ENCODE measurements at places on chromosomes 12 and 14. TPM values are rescaled to one million over a fixed set of nuclear protein-coding genes. Genes with fewer than 3 reads are reported as not detected.

Gene MAP1LC3B2
- 2.1 TPM for total RNA-seq

Gene LIN7A
- not detected for total RNA-seq

Gene TCTN1
- total RNA-seq, result 5.0 TPM

Gene MIP
- not detected for total RNA-seq

Gene CCDC177
- total RNA-seq, result not detected

Gene SIRT4
- total RNA-seq, result not detected

Gene BDKRB2
- not detected for total RNA-seq

Gene ANO4
- not detected for total RNA-seq

Gene PLA2G1B
- total RNA-seq, result not detected

Gene CLEC9A
- total RNA-seq, result 0.55 TPM

Gene GLI1
- 0.31 TPM for total RNA-seq

Gene ANKS1B
- 1.1 TPM for total RNA-seq

Gene OR4K13
- total RNA-seq, result not detected

Gene CLEC4D
- total RNA-seq, result not detected

DNA sequence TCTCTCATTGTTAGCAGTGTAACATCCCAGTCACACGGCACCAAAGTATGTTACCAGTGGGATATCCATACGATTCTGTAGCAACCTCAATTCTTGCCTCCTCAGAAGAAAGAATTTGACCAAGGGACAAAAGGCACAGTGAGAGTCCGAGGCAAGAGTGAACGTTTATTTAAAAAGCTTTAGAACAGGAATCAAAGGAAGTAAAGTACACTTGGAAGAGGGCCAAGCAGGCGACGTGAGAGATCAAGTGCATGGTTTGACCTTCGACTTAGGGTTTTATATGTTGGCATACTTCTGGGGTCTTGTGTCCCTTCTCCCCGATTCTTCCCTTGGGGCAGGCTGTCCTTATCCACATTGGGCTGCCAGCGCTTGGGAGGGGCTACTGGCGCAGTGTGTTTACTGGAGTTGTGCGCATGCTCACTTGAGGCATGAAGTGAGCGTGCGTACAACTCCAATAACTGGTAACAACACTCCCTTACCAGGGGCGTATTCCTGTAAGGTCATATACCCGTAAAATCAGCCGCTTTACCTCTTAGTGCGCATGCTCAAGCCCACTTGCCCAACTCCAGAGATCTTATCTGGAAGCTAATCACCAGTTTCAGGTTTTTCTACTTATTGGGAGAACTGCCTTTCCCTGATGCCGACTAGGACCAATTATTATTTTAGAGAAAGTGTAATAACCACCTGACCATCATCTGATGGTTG lies 71.7 kb downstream of the FAR2 start:
- no peak for DNase-seq

GRCh38 chr12:121801595-121802484 lies 2.0 kb upstream of the SETD1B start:
- peak; percentile 62 for DNase-seq

DNA sequence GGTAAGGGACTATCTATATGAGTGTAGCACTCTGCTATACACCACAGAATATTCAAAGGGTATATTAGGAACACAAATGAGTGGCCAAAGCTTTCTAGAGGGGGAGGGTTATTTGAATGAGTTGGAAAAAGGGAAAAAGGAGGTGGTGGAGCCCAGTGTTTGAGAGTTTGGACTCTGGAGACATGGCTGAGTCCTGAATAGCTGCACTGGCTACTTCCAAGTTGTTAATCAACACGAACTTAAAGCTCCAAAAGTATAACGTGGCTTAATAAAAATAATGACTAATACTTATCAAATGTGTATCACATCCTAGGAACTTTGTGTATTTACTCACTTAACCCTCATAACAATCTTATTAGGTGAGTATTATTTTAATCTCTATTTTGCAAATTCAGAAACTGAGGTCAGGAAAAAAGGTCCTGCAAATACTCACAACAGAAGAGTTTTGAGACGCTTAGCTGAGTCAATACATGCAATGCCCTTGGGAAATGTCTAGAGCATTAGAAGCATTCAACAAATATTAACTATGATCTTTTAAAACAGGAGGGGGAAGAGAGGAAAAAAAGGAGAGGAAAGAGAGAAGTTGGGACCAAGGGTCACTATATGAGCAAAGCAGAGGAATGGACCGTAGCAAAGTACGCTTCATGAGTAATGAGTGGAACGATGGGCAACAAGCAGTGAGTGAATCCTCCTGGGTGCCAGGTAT lies 189.5 kb upstream of the HMGA2 start:
- DNase-seq, result no peak

DNA sequence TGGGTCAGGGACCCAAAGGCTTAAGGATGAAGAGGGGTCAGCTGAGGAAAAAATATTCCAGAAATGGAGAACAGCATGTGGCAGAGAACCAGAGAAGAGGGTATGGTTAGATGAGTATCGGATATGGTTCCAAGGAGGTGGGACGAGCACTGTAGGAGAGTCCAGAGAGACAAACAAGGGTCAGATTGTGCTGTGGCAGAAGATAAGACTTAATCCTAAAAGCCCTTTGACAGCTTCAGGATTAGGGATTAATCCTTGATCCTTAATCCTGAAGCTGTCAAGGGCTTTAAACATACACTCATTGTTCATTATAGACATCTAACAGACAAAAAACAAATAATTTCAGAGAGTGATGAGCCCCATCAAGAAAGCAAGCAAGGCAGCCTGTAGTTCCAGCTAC lies 124.0 kb downstream of the SPTSSA start:
- DNase-seq, result no peak

- DNase-seq, result no peak
Measured at GRCh38 chr12:53070877-53071492, 8.2 kb downstream of the SPRYD3 start.

- no peak for DNase-seq
Measured at GRCh38 chr14:99033951-99034350, 238.0 kb downstream of the BCL11B start.

DNA sequence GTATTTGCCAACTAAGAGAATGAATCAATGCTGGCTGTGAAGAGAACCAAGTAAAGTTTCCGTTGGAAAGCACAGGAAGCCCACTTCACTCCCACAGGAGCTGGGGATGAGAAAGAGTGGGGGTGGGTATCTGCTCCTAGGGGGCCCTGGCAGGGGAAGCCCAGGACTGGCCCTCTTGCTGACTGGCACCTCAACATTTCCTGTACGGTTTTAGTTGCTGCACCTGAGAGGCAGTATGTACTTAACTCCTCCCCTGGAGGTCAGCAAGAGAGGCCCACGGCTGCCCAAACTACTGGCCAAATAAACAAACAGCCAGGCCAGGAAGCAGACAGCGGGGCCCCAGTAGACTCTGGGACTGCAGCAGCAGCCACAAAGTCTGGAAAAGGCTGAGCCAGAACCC lies 33.8 kb upstream of the VWF start:
- no peak for DNase-seq

GRCh38 chr14:101620821-101621785 lies 59.8 kb downstream of the DIO3 start:
- DNase-seq, result no peak

- peak; percentile 86 for DNase-seq
Measured at GRCh38 chr12:69570545-69571399, 14.5 kb upstream of the CCT2 start.

- no peak for DNase-seq
Measured at GRCh38 chr12:95625012-95625411, 73.7 kb upstream of the USP44 start.

GRCh38 chr12:74334780-74335179 lies 202.9 kb upstream of the ATXN7L3B start:
- DNase-seq, result no peak

DNA sequence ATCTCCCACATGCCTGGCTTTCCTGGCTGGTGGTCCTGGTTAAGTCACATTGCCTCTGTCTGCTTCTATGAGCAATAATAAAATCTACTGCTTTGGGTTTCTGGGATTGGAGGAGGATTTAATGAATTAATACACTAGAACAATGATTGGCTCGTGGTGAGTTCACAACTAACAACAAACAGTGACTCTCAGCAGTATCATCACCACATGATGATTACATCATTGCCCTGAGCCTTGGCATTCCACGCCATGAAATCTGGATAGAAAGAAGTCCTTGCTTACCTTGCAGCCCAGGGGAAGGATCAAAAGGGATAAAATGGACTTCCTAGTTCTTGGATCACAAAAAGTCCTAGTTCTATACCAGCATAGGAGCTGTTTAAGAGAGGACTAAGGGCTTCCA lies 1069.0 kb downstream of the VRK1 start:
- no peak for DNase-seq

DNA sequence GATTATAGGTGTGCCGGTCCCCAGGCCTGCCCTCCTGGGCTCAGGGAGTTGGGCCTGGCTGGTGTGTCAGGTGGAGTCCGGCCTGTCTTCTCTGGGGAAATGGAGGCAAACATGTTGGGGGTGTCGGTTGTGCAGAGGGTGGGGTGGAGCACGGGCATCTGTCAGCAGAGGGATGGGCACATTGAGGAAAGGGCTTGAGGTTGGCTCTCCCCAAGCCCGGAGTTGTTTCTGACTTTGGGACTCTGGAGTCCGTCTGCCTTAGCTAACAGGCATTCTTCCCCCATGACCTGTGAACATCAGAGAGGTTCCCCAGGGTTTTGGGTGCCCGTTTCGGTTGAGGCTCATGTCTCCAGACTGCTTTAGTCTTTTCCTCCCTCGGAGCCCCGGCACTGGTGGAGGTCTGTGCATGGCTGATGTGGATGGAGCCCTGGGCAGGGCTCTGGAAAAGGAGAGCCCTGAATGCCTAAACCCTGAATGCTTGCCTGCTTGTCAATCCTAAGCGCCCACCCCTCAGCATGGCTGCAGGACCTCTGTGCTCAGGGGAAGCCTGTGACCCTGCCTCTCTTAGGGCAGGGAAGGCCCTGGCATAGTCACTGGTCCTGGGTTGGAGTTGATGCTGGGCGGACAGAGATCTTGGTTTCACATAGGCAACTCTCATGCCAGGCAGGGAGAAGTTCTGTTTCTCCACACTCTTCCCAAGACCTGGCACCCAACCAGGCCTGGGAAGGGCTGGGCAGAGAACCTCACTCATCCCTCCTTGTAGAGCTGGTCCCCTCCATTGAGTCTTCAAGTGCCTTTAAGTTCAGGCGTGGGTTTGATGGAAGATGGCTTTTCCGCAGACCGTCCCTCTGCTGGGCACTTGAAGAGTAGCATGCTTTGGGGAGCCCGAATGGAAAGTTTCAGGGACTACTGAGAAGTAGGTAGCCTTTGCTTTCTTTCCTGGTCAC lies 12.9 kb downstream of the NYNRIN start:
- no peak for DNase-seq

- DNase-seq, result no peak
Measured at GRCh38 chr14:29042551-29042950, 276.0 kb downstream of the FOXG1 start.

- no peak for DNase-seq
Measured at GRCh38 chr14:61524211-61524806, 171.0 kb upstream of the HIF1A start.

- no peak for DNase-seq
Measured at GRCh38 chr14:75051556-75051899, 261 bp upstream of the MLH3 start.

- DNase-seq, result no peak
Measured at GRCh38 chr12:6921996-6922946, 5.5 kb upstream of the ATN1 start.

GRCh38 chr12:52568111-52568510 lies 5.5 kb downstream of the KRT74 start:
- no peak for DNase-seq

GRCh38 chr12:74499192-74499591 lies 38.4 kb upstream of the ATXN7L3B start:
- DNase-seq, result no peak

- no peak for DNase-seq
Measured at GRCh38 chr12:67426067-67426466, 156.9 kb downstream of the CAND1 start.

DNA sequence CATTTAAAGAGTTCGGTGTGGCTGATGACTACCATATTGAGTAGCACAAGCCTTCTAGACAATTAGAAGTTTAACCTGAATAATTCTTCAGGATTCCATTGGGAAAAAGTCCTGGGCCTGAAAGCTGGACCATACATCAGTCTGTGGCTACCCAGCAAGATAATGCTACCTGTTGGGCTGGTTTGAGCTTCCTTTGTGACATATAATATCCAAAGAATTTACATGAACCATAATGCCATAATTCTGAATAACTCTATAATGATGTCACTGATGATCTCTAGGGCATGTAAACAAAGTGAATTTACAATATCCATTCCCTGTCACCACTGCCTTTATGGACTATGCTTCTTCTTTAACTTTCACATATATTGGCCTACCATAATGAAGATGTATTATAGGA lies 3.8 kb upstream of the YBX3 start:
- DNase-seq, result no peak

DNA sequence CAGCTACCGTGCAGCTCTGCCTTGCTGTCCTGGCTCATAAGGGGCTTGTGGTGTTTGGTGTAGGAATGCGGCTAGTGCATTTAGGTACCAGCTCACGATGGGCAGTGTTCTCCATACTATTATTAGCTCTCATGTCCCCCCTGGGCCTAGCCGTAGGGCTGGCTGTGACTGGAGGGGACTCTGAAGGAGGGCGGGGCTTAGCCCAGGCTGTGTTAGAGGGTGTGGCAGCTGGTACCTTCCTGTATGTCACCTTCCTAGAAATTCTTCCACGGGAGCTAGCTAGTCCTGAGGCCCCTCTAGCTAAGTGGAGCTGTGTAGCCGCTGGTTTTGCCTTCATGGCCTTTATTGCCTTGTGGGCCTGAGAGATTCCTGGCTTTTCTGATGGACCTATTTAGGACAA lies 2.1 kb downstream of the SLC39A2 start:
- no peak for DNase-seq

- DNase-seq, result no peak
Measured at GRCh38 chr14:65001723-65002122, 15.0 kb downstream of the FNTB start.

DNA sequence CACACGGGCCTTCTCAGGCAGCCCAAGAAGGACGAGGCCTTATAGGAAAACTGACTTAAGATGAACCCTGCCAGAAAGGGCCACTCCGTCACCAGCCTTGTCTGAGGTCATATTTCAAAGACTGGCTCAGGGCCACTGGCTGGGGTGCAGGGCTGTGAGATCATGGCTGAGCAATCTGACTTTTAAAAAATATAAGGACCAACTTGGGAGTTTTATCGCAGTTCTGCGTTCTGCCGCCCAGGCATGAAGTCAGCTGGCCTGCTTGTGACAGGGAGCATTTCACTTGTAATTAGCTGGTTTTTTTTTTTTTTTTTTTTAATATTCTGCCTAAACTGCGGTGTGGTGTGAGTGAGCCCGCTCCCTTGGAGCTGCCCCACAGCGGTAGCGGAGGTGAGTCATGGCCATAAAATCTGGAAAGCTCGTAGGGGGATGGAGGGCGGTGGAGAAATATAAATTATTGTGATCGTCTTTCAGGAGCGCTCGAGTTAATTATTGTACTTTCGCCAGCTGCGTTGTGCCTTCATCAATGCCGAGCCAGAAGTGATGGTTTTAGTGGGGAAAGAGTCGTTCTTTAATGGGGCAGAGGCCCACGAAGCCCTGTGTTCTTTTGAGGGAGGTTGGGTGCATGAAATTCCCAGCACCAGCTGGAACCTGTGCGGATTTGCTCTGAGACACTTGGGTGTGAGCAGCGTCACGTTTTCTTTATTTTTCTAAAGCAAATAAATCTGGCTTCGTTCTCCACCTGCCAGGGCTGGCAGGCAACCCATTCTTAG lies 231.9 kb downstream of the C12orf75 start:
- DNase-seq, result no peak

Measured in CD4-positive, alpha-beta T cell (primary cell).